ENCODE measurements at places on chromosomes 6 and 20.

DNA sequence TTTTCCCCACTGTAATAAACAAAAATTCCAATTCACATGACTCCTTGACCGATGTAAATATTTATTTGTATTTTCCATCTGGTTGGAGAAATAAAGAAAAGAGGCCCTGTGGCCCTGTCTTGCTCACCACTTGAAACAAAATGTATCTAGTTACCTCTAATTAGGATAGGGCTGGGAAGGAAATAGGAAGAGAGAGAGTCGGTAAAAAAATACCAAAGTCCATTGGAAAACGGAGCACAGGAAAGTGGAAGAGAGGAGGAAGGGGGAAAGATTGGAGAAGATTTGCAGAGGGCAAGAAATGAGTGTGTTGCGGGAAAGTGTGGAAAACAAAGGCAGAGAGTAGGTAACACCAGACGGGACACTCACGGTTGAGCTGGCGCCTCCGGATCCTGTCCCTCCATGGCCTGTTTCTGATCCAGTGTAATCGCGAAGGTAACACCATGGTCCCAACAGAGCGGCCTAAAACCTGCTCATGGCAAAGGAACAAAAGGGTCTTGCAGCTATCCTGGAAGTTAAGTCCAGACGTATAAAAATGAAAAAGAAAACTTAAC, 105.8 kb upstream of the RIPOR2 start:
- DNase-seq, result no peak

DNA sequence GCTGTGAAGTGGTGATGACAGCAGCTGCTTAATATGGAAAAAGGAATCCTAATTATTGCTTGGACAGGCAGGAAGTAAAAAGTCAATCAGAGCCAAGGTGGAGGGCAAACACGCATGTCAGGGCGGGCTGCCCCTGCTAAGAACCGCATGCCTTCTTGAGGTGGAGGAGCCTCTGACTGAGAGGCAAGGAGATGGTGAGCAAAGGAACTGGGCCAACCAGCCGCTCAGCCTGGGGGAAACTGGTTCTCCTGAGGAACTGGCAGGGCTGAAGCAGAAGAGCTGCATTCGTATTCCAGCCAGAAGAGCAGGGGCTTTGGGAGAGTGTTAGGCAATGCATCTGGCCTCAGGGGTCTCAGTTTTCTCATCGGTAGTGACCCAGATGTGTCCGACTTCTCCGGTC, 13.1 kb upstream of the MLN start:
- DNase-seq, result no peak

- no peak for DNase-seq
Measured at GRCh38 chr6:99592900-99593299, 13.7 kb upstream of the PRDM13 start.

GRCh38 chr6:106847116-106847515, 127.4 kb downstream of the CD24 start:
- DNase-seq, result no peak

DNA sequence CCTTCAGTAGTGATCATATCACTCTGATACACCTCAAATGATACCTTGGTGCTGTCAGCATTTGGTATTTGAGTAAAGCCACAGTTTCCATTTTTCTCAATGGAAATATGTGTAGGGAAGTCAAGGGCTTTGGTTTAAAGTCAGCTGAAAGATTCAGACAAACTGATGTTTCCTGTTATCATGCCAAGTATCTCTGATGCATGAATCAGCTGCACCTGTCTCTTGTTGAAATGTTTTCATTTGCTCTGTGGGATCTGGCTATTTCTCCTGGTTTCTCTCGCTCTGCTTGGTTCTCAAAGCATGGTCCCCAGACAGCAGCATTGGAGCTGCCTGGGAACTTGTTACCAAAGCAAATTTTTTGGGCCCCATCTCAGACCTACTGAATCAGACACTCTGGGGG, 23.5 kb downstream of the ZFP64 start:
- no peak for DNase-seq

GRCh38 chr6:12311106-12311505, 20.9 kb downstream of the EDN1 start:
- DNase-seq, result no peak
